ENCODE measurements at places on chromosomes 11 and 22.
A peak's percentile ranks its signal among the peaks of the same experiment; 100 is the strongest.

GRCh38 chr11:39174965-39175364, 2284.5 kb downstream of the LRRC4C start:
- DNase-seq = no peak

GRCh38 chr11:123584186-123584585, 70.2 kb downstream of the SCN3B start:
- DNase-seq = no peak

GRCh38 chr11:120652705-120653335, 141.3 kb downstream of the GRIK4 start:
- no peak for DNase-seq

- DNase-seq = no peak
Measured at GRCh38 chr11:96098511-96099241, 174.8 kb upstream of the MTMR2 start.

GRCh38 chr11:33557201-33557600, 143.4 kb downstream of the C11orf91 start:
- DNase-seq = no peak

GRCh38 chr11:44815917-44816456, 89.2 kb downstream of the TSPAN18 start:
- DNase-seq = no peak

DNA sequence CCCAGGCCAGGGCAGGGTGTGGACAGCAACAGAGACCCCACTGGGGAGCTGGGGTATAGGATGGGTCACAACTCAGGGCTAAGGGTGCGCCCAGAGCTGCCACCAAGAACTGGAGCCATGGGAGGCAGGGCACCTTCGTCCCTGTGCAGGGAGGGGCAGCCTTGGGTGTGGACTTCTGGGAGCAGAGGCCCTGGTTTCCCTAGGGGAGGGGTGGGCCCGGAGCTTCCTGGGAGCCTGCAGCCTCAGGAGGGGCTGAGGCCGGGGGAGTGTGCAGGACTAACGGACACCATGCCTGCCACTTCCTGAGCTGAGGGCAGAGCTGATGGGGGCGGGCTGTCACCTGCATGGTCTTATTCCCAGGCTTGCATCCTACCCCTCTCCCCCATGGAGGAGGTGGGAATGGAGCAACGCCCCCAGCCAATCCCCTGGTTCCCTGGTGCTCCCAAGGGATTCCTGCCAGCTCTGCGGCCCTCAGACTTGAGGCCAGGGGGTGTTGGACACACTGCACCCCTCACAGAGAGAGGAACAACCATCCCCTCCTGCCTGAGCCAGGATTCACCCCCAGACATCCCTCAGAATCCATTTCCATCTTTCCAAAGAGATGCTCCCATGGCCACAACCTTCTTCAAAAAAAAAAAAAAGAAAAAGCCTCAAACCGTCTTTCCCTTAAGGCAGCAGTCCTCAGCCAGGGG, 225.7 kb downstream of the CTTN start:
- no peak for DNase-seq

DNA sequence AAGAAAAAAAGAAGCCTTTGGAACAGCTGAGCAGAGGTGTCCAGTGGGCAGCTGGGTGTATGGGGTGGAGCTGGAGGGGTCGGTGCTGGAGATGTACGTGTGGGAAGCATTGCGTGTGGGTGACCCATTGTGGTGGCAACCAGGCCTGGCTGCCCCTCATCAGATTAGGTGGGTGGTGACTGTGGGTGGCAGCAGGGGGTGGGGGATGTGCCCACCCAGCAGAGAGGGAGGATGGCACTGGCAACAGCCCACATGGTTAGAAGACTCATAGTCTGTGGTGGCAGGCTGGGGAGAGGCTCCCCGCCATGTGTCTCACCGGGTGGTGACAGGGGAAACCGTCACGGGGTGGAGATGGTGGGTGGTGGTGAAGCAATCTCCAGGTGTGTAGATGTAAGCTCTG, 27.6 kb downstream of the TP53I11 start:
- DNase-seq = no peak

GRCh38 chr22:50190182-50190940, 4.6 kb downstream of the TRABD start:
- DNase-seq = peak; percentile 82

- no peak for DNase-seq
Measured at GRCh38 chr11:14942745-14943144, 29.4 kb downstream of the CALCA start.

DNA sequence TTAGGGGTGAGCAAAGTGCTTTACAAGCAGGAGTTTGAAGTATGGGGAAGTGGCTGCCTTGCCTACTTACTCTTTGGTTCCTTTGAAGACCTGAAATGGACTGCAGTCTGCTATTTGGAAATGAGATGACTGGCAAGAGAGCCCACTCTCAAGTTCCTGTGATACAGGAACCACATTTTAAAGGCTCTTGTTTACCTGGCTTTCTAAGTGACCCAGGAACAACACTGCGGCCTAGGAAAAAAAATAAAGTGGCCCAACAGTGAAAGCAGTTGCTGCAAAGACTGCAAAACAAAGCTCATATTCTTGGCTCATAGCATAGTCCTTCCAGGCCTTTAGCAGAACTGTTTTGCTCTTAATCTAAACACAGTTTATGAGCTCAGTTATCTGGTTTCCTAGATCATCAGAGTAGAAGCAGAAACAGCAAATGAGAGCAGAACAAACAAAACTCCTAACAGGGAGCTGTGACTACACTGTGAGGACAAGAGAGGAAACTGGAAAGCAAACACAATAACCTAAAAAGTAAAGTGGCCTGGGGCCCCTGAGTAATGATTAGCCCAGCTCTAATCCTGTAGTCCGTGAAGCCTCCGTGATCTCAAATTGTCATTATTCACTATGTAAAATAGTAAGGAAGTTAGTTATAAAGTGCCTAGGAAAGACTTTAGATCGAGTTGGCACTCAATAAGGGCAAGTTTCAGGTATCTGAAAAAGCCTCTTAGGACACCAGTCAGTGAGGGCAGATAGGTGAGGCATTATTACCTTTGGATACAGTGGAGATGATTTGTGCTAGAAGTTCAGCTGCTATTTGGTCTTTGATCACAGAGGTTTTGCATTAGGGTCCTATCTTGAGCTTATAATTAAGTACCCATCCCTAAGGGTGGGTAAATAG, 11.5 kb downstream of the CCDC117 start:
- DNase-seq = no peak

DNA sequence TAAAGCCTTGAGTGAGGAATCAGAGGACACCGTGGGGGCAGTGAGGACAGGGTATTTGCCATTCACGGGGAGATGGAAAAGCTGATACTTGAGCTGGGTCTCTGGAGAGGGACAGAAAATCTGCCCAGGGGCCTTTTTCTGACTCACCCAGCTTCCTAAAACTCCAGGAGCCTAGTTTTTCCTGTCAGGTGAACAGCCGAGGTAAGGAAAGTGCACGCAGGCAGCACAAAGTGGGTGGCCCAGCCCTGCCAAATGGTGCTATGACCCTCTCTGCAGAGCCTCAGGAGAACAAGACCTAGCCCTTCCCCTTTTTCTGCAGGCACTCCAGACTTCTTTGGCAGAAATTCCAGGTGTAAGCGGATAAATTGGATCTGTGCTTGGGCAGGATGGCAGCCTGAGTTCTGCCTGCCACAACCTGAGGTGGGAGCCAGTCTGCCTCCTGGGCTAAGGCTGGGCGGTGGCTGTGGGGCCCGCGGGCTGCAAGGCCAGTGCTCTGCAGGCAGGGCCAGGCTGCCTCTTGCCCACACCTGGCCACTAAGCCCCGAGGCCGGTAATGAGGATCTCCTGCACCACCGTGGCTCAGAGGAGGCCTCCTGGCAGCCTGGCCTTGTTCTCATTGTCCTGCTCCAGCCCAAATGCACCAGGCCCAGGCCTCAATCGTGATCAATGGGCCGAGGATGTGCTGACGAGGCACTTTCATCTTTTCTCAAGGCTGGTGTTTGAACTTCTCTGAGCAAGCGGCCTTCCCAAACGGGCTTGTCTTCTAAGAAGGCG, 72.9 kb upstream of the LMO1 start:
- DNase-seq = no peak

DNA sequence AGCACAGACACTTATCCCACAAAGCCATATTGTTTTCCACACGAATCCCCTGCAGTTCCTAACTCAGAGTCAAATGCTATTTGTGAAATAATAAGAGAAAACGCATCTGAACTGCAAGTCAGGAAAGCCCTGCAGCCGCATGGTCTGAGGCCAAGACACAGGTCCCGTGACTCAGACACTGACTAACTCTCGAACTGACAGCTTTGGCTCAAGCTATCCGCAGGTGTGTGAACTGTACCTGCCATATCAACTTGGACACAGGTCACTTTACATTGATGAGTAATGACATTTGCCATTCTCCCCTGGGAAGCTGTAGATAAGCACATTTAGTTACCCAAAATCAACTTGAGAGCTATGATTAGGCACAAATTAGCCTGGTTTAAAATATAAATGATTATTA, 34.9 kb upstream of the NFRKB start:
- DNase-seq = no peak

- no peak for DNase-seq
Measured at GRCh38 chr11:117441146-117441975, 113.7 kb downstream of the CEP164 start.

DNA sequence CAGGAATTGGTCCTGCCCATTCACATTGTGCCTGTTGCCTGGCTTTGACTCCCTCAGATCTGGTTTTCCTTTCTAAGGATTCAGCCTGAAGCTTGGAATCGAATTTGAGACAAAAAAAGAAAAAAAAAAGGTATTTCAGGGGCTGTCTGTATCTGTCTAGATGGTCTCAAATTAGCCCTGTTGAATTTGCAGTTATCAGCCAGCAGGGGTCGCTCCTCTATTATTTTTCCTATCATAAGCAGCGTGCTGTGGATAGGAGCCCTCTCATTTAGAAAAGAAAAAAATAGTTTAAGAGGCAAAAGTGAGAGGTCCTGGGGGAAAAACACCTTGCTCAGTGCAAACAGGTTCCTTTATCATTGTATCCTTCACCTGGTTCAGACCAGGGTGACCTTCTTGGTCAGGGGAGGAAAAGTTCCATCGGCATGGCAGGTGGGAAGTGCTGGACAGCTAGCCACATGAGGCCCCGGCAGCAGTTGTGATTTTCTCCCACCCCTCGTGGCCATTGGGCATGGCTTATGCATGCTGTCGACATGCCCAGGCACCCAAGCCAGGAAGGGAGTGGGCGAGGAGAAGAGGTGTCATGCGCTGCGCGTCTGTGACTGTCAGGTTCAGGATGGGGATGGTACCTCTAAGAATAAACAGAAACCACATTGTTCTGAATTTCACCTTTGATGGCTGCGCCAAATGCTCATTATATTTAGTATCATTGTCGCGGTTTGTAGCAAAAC, 13.1 kb downstream of the OR5AK2 start:
- no peak for DNase-seq

DNA sequence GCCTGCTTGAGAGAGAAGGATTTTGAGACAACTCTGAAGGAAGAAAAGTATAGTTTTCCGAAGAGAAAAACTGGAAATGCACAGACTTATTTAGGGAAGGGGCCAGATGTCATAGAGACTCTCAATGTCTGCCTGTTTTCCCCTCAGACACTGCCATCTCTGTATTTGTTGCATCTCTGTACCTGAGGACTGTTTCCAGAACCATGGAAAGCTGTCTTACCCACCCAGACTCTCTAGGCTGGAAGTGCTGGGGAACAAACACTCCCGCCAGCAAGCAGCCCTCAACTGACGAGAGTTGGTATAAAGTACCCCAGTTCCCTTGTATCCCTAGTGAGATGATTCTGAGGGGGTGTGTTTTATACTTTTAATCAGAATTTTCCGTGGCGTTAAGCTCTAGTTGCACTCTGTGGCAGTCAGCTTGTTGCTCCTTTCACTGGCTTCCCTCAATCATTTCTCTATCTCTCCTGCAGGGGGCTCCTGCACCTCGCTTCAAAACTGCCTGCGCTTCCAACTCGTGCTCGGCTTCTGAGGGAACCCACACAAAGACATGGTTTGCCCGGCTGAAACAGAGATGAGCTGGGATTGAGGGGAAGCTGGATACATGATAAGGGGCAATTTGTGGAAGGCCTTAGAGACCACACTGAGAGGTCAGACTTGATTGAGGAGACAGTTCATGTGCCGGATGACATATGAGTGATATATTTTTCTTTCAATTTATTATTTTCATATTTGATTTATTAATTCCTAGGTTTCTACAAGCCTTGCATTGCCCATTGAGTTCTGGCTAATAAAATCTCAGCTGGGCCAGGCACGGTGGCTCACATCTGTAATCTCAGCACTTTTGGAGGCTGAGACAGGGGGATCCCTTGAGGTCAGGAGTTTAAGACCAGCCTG, 36.9 kb upstream of the CLPB start:
- DNase-seq = peak; percentile 73

GRCh38 chr11:43541993-43542392, 138.5 kb upstream of the HSD17B12 start:
- DNase-seq = no peak

DNA sequence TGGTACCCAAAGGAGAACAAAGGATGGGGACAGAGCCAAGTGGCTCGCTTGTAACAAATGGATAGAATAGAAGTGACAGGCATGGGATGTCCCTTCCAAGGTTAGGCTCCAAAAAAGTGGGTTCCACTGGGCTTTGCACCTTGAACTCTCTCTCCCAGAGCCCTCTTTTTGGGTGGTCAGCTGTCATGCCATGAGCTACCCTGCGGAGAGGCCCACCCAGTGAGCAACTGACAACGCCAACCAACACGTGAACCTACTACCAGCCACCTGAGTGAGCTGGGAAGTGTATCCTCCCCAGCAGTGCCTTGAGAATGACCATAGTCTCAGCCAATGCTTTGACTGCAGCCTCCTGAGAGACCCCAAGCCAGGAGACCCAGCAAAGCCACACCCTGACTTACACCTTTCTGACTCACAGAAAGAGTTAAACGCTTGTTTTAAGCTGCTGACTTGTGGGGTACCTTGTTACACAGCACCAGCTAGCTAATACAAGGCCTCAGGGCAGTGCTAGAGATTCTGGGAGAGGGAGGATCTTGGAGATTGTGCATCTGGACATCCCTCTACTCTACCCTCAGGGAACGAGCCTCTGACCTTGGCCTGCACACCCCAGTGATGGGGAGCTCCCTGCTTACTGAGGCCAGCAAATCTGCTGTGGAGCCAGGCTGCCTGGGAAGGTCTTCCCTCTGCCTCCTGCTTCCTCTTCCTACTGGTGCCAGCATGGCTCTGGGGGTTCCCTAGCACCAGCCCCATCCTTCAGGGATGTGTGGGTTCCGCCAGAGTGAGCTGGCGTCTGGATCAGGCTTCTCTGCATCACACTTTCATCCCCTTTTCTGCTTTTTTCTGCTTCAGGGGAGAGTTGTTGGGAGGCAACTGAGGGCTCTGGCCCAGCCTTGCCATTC, 29.1 kb upstream of the RFPL3 start:
- no peak for DNase-seq
